Gastrocnemius medialis (tissue), 4 donors: ENCODE measurements at places on chromosomes 2 and 18. TPM values are rescaled to one million over a fixed set of nuclear protein-coding genes. Genes with fewer than 3 reads are reported as not detected.

VWA3B gene
- total RNA-seq = not detected

CACNB4 gene
- total RNA-seq = 0.56 TPM

RAB6C gene
- not detected for total RNA-seq

GATA6 gene
- total RNA-seq = 0.91 TPM

NXPH2 gene
- not detected for total RNA-seq

OR6B2 gene
- total RNA-seq = not detected
